ENCODE measurements at places on chromosomes 4 and X.

DNA sequence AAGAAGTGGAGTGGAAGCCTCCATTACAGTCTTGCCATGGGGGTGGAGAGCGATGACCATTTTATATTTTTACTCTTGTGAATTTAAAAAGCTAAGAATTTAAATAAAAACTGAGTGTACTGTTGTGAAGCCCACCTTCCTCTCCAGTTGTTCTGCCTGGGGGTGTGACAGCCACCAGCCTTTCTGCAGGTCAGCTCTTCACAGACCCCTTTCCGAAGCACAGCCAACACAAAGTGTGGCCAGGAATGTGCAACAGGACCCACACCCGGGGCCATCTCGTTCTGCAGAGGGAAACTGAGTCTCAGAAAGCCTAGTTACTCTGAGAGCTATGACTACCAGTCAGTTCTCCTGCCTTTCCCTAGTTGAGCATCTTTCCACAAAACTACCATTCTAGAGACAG, 1.4 kb downstream of the GRPEL1 start:
- DNase-seq, result no peak

DNA sequence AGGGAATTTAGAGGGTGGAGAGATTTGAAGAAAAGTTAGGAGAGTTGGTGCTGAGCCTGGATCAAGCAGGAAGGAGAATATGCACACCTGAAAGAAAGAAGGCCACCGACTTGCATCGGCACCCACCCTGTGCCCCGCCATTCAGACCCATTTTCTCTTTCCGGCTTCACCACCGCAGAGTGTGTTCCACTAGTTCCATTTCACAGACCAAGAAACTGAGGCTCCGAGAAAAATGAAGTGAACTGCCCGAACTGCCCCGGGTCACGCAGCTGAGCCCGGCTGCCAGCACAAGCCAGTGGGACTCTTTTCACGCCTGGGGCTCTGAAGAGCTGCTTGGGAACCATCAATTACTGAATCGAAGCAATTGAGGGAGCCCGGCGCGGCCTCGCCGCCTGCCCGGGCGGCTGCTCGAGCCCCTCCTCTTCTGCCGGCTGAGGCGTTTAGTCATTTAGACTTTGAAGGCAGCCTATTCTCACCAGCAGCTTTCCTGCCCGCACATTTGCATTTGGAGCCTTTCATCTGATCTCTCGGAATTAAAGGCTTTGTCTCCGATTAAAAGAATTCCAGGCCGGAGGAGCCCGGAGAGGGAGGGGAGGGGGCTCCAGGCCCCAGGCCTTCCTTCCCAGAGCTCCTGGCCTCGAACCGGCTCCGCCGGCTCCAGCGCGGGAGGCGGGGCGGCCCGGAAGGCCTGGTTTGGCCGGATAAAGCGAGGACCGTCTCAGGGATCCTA, 140.2 kb upstream of the PJA1 start:
- DNase-seq, result no peak

GRCh38 chrX:31178064-31178768, 106.4 kb upstream of the FTHL17 start:
- DNase-seq, result no peak

DNA sequence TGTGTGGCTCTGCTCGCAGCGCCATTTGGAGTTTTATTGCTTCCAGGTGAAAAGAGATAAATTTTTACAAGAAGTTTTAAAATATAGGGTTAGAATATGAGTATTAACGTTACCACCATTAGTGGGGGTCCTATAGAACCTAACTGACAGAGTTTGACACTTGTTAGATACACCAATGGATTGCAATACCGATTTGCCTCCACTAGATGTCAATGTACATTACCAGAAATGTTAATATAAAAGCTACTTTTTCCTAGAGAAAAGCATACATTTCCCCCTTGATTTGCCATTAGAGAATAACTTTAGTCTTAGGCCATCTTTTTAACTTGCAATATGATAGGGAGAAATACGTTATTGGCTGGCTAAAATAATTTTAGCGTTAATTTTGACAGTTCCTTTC, 108.4 kb downstream of the LINC00632 start:
- no peak for DNase-seq

- no peak for DNase-seq
Observed at GRCh38 chr4:24322995-24323394, 261.4 kb downstream of the DHX15 start.

GRCh38 chrX:135324463-135324862, 15.2 kb downstream of the ETDC start:
- DNase-seq, result no peak

DNA sequence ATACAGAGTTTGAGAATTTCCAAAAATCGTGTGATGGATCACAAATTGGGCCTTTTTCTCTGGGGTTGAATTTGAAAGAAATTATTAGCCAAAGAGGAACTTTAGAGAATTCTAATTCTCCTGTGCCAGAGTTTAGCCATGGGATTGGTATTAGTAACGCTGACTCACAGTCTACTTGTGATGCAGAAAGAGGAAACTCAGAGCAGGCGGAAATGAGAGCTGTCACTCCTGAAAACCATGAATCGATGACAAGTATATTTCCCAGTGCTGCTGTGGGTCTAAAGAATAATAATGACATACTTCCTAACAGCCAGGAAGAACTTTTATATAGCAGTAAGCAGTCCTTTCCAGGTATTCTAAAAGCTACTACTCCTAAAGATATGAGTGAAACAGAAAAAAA, 64.9 kb downstream of the N4BP2 start:
- no peak for DNase-seq

GRCh38 chr4:147071209-147071740, 125.6 kb upstream of the TTC29 start:
- DNase-seq, result no peak

- no peak for DNase-seq
Observed at GRCh38 chrX:132294192-132294591, 74.9 kb upstream of the RAP2C start.

DNA sequence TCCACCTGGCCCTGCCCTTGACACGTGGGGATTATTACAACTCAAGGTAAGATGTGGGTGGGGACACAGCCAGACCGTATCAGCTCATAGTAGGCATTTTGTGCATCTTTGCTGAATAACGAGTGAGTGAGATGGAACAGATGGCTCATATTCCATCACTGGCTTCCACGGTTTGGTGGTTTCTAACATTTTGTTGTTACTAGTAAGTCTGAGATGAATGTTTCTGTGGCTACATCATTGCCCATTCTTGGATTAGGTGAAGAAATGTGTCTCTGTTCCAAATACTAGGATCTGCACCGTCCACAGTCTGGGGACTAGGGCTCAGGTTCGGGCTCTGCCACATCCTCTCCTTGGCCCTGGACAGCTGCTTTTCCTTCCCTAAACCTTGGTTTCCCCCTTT, 3.6 kb downstream of the ABLIM2 start:
- DNase-seq, result no peak

DNA sequence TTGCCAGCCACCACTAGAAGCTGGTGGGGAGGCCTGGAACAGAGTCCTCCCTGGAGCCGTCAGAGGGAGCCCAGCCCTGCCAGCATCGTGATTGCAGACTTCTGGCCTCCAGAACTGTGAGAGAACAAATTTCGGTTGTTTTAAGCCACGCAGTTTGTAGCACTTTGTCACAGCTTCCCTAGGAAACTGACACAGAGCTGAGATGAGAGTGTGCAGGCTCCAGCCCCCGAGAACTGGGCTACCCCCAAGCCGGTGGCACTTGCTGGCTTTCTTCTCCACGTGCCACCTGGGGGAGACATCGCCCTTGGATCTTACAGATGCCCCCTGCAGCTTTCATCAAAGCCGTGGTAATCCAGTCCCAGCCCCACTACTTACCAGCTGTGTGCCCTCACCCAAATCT, 83.7 kb downstream of the PPP2R2C start:
- no peak for DNase-seq

- DNase-seq, result no peak
Observed at GRCh38 chrX:132533409-132533808, 44.6 kb upstream of the MBNL3 start.

GRCh38 chr4:181264893-181265292, 978.3 kb upstream of the TENM3 start:
- no peak for DNase-seq

- no peak for DNase-seq
Observed at GRCh38 chr4:100805538-100805937, 287.7 kb upstream of the EMCN start.

- no peak for DNase-seq
Observed at GRCh38 chr4:14269824-14270223, 642.3 kb upstream of the BOD1L1 start.

- DNase-seq, result no peak
Observed at GRCh38 chr4:54484383-54484782, 173.4 kb upstream of the KIT start.

GRCh38 chr4:46934726-46935125, 25.7 kb upstream of the COX7B2 start:
- DNase-seq, result no peak

DNA sequence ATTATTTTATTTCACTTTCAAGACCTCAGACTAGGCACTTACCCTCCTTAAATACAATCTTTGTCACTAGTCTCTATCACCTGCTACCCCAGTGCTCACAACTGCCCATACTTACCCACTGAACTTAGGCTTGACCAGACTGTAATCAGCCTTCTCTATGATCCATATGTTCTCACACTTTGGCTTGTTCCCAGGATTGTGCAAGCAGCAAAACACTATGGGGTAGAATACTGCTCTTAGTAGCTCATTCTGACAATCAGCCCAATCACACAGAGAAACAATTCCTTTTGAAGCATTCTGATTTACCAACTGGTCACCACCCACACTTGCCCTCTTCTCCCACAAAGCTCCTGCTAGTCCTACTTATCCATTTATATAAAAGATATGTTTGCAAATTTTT, 878.3 kb downstream of the FSTL5 start:
- no peak for DNase-seq

DNA sequence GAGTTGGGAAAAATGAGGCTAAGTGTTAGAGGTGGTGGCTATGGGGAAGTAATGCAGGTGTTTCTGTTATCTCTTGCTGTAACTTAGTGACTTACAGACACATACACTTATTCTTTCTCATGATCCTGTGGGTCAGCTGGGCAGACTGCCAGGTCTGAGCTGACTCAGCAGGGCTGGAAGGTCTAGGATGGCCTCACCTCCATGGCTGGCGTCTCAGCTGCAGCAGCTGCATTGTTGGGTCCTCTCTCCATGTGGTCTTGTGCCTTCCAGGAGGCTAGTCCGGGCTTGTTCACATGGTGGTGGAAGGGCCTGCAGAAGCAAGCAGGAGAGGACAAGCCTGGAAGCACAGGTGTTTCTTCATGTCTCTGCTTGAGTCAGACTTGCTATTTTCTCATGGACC, 172.7 kb downstream of the NHS start:
- DNase-seq, result no peak

DNA sequence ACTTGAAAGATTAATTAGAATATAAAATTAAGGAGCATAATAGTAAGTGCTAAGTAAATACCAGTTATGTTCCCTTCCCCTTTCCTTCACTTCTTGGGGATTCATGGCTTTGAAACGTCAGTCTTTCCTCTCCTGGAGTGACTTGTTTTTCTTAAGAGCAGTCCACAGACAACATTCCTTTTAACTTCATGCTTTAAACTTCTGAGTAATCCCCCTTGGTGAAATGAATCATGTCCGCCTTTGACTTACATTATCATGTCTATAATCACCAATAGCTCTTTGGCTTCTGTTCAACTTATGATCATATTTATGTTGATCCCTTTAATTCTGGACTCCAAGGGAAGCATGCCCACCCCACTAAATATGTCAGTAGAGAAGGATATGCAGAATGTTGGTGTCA, 1012.1 kb upstream of the SLIT2 start:
- no peak for DNase-seq

- no peak for DNase-seq
Observed at GRCh38 chrX:47422444-47422843, 52.1 kb downstream of the ZNF157 start.

- no peak for DNase-seq
Observed at GRCh38 chrX:12985331-12985730, 10.4 kb downstream of the TMSB4X start.

DNA sequence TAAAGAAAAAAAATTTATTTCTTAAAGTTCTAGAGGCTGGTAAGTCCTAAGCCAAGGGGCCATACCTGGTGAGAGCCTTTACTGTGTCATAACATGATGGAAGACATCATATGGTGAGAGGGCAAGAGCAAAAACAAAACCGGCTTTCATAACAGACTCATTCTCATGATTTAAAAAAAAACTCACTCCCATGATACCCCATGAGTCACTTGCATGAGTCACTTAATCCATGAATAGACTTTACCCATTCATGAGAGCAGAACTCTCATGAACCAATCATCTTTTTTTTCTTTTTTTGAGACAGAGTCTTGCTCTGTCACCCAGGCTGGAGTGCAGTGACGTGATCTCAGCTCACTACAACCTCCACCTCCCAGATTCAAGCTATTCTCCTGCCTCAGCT, 369.7 kb upstream of the DIAPH2 start:
- DNase-seq, result no peak

DNA sequence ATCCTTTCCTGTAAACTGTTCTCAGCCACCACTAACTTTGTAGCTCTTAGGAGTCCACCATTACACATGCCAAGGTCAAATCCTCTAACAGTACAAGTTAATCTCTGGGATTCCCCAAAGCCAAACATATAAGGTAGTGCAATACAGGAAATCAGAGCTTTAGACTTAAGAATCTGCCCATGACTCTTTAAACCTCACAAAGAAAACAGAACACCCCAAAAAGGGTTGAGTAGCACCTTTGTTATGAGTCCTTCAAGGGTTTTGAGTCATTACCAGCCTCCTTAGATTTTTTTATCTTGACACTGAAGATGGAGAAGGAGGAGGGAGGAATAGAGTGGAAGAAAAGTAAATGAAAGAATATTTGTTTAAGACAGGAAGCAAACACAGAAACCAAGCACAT, 243.9 kb upstream of the SPANXN1 start:
- DNase-seq, result no peak

GRCh38 chrX:134551376-134552048, 91.5 kb downstream of the HPRT1 start:
- DNase-seq, result no peak

GRCh38 chr4:158327525-158327924, 117.2 kb downstream of the TMEM144 start:
- no peak for DNase-seq

GRCh38 chrX:38151441-38151840, 69.2 kb downstream of the SRPX start:
- DNase-seq, result no peak

DNA sequence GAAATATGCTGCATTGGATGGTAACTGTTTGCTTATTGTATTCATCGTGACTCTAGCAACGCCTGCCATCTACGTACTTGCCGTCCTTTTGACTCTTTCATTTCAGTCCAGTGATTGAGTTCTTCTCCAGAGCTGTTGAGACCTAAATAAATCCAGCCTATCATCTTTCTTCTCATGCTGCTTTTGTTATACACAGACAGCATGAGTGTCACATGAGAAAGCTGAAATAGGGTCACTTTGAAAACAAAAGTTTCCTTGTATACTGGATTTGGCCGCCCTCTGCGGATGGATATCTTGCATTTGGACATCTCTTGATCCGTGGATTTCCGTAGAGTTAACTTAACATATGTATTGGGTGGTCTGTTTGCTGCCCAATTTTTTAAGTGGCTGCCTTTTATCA, 67.2 kb downstream of the TMPRSS11F start:
- DNase-seq, result no peak

DNA sequence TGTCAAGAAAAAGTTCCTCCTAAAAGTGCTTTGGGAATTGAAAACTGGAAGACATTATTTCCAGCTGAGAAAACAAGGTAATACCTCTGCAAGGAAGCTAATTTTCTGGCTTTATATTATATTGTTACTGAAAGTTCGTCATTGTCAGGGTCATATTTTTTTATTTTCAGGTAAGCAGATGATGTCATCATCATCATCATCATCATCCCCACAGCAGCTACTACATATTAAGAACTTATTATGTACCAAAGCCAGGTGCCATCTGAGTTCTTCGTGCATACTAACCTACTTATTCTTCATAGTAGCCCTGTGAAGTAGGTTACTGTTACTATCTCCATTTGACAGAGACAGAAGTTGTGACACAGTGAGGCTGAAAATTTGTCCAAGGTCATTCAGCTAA, 52.9 kb upstream of the MND1 start:
- no peak for DNase-seq
